Small intestine (tissue), 16 donors: ENCODE measurements at places on chromosomes 5 and 9. TPM values are rescaled to one million over a fixed set of nuclear protein-coding genes. Genes with fewer than 3 reads are reported as not detected.

Gene NR4A3
- 0.81 TPM for polyA plus RNA-seq

DNA sequence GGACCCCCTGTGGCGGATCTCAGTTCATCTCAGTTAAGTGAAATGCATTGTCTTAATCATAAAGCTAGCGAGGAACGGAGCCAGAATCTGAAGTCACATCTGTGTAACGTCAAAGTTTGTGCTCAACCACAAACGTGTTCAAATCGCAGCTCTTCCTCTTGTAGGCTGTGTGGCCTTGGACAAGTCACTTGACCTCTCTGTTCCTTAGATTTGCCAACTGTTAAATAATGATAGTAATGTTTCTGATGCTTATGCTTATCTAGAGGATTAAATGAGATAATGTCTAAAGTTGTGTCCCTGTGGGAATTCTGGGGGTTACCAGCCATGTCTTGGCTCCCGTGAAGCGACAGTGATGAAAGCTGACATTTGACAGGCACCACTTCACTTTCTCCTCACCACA is 69.2 kb upstream of the NEURL1B start:
- no peaks in the 10 kb centered on the region for H3K27me3 ChIP-seq
- H3K36me3 ChIP-seq: no peaks in the 10 kb centered on the region
- no peak overlapping the region for H3K27ac ChIP-seq
- no peaks in the 10 kb centered on the region for H3K4me1 ChIP-seq
- no peak overlapping the region for H3K4me3 ChIP-seq

DNA sequence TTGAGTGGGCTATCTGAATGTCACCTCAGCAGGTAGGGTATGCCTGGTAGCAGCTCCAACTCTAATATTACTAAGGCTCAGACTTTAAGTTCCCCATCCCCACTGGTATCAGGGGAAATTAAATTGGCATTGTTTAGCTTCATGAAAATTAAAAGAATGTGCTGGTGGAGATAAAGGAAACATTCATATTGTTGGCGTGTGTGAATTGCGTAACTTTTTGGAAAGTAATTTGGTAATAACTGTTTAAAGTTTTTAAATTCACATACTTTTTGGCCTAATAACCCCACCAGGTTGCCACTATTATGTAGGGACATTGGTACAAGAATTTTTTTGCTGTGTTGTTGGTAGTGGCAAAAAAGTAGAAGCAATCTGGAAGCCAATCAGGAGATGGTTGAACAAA is 29.4 kb downstream of the TNPO1 start:
- no peak for DNase-seq
- no peak overlapping the region for H3K27ac ChIP-seq
- H3K36me3 ChIP-seq: no peaks in the 10 kb centered on the region

GRCh38 chr5:98968056-98968564 is 39.3 kb upstream of the CHD1 start:
- H3K27me3 ChIP-seq: no peaks in the 10 kb centered on the region
- no peaks in the 10 kb centered on the region for H3K4me1 ChIP-seq
- no peaks in the 10 kb centered on the region for H3K36me3 ChIP-seq

- no peaks in the 10 kb centered on the region for H3K4me1 ChIP-seq
- no peaks in the 10 kb centered on the region for H3K27me3 ChIP-seq
- DNase-seq: peak; percentile 7
Observed at GRCh38 chr5:42767491-42768105, 11.0 kb downstream of the CCDC152 start.

DNA sequence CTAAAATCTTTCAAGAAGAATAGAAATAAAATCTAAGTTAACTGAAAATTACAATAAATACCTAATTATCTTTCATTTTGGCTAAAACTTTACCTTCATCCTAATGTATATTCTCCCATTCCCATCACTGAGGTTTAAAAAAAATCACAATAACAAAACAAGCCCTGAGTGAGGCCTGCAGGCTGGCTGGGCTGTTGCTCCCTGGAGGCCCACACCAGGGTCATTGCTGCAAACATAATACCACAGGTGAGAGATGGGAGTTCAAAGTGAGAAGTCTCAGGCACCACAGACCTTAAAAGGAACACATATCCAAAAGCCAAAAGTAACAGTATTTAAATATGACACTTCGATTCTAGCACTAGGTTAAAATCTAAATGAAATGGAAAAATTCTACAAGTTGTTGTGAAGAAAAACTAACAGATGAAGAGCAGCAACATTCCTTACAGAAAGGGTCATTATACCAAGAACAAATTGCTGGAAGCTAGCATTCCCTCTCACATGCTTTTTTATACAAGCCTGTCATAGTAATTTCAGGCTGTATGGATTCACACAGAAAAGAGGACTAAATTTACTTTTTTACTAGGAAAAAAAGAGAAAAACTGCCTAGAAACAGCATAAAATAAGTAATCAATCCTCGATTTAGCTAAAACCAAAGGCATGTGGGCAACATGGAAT is 57.8 kb downstream of the AUH start:
- H3K4me3 ChIP-seq: no peak overlapping the region
- peaks cover 5% of the 10 kb centered on the region for H3K36me3 ChIP-seq
- DNase-seq: no peak
- no peaks in the 10 kb centered on the region for H3K27me3 ChIP-seq
- H3K27ac ChIP-seq: no peak overlapping the region

DNA sequence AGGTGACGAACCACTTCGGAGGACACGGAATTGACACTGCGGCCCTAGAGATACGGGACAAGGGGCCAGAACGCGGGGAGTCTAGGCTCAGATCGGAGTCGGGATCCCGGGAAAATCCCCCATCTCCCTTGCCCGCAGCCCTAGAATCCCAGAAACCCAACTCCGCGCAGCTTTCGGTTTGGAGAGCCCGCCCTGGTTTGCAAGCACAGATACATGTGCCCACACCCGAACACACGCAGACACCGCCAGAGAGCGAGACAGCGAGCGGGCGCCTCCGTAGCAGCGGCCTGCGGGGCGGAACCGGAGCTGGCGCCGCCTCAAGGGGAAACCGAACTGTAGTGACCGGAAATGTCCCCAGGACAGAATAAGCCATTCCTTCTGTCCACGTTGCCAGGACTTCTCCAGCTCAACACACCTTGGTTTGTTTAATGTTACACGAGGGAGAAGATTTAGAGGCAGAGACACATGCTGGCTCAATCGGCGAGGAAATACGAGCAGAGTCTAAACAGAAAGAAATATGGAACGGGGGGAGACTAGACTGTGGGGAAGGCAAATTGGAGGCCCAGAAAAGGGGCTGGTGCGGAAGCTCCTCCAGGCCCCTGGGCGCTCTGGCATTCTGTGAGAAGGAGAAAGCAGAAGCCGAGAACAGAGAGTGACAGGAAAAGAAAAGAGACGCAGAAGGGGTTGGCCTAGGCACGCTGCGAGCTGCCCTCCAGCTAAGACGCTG is 2.9 kb upstream of the PAX5 start:
- peaks cover 22% of the 10 kb centered on the region for H3K4me1 ChIP-seq
- peaks cover 5% of the 10 kb centered on the region for H3K27me3 ChIP-seq
- H3K27ac ChIP-seq: no peak overlapping the region
- peak overlapping the region; percentile 49 for H3K4me3 ChIP-seq

DNA sequence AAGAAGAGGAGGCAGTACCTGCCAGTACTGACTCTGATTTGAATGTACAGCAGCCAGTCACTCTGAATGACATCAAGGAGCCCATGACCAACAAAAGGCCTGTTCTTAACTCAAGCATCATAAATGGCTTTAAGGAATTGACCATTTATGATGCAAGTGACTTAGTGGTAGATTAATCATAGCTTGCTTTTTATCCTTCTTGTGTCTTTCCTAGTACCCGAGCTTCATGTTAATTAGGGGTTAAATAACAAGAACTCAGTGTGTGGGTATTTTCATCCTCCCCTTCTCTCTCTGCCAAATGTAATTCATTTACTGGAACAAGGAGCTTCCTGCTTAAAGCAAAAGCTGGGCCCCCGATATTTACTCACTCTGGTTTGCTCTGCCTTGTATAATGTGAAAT is 146.5 kb downstream of the UNC13B start:
- no peaks in the 10 kb centered on the region for H3K36me3 ChIP-seq
- H3K27ac ChIP-seq: no peak overlapping the region
- H3K27me3 ChIP-seq: no peaks in the 10 kb centered on the region
- H3K4me1 ChIP-seq: no peaks in the 10 kb centered on the region
- no peak for DNase-seq

- no peaks in the 10 kb centered on the region for H3K27me3 ChIP-seq
- H3K36me3 ChIP-seq: no peaks in the 10 kb centered on the region
- H3K27ac ChIP-seq: peak overlapping the region; percentile 89
- DNase-seq: peak; percentile 26
- H3K4me1 ChIP-seq: peaks cover 5% of the 10 kb centered on the region
- peak overlapping the region; percentile 66 for H3K4me3 ChIP-seq
Observed at GRCh38 chr9:130054325-130054786, 650 bp downstream of the GPR107 start.

DNA sequence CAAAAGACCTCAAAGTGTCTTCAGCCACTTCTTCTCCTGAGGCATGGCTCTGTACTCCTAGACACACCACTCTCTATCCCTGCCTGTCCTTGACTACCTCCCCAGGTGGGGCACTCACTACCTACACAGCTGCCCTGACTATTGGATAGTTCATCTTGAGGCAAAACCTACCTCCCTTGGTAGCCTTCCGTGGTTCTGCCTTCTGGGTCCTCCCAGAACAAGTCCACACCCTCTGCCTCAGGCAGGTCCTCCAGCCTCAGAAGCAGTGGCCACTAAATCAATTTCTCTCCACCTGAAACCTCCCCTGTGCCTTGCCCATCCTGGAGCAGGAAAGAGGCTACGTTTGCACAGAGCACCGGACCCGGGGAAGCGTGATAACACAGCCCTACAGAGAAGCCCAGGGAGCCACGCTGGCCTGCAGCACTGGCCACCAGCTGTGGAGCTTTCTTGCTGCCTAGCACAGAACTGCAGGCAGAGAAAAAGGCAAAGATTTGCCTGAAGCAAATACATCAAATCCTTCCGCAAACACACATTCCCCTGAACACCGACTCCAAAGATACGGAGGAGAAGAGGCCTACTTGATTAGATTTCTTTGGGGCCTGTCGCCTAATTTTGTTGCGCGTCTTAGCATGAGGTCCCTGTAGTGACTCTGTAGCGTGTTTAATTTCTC is 141.8 kb downstream of the C9orf50 start:
- H3K4me3 ChIP-seq: no peak overlapping the region
- H3K27ac ChIP-seq: peak overlapping the region; percentile 23
- H3K36me3 ChIP-seq: no peaks in the 10 kb centered on the region
- H3K27me3 ChIP-seq: no peaks in the 10 kb centered on the region
- no peak for DNase-seq

DNA sequence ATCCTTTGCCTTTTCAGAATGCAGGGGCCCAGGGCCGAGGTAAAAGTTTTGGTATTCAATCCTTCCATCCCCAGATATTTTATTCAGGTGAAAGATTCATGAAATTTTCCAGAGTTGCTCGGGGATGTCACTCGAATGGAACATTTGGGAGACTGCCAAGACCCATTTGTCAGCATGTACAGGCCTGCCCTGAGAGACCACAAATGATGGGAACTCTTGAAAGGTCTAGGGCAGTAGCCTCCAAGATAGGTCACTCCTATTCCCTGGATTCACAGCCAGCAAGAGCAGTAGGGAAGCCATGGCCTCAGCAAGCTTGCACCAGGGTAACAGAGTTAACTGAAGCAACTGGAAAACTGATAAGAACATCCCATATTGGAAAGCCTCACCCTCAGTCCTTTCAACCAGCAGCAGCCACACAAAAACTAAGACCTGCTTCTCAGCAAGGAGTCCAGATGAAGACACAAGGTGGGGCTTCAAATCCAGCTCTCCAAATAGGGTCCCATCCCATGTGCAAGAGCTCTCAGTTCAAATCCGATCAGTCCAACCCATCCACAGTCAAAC is 12.5 kb downstream of the CARD6 start:
- H3K27me3 ChIP-seq: no peaks in the 10 kb centered on the region
- no peak overlapping the region for H3K27ac ChIP-seq
- no peak overlapping the region for H3K4me3 ChIP-seq
- H3K36me3 ChIP-seq: peaks cover 6% of the 10 kb centered on the region

DNA sequence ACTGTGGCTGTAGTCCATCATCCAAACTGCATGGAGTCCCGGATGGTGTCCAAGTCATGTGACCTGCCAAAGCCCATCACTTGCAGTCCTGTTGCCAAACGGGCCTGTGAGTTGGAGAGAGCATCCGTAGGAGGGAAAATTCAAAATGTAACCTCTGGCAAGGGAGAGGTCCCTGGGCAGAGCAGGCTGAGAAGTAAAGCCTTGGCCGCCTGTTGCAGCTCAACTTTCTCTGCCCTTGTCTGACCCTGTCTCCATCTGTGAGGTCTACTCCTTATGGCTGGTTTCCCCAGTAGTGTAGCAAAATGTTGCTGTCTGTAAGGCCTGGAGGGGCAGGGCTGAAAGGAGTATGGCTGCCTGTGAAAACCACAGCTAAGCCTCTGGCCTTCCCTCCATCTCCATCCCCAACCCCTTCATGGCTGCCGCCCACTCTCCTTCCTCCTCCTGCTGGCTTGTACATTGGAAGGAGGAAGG is 163.5 kb downstream of the SEMA6A start:
- no peaks in the 10 kb centered on the region for H3K4me1 ChIP-seq
- peaks cover 9% of the 10 kb centered on the region for H3K36me3 ChIP-seq
- no peak for DNase-seq
